ENCODE measurements at places on chromosomes 5 and 9.

DNA sequence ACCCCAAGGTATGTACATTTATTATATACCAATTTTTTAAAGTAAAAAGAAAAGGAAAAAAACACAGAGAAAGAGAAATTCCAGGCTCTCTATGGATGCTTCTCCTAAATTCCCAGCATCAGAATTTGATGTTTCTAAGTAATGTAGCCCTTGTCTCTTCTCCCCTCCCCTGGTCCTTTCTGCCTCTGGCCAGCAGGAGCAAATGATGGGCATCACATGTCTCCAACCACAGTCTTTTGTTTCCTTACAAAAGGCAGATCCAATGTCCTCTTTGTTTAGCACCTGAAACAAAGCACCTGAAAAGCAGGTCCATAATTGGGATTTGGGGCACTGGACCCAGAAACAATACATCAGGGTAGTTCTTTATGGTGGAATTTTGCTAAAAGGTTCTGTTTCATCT, 50.4 kb upstream of the APC start:
- DNase-seq, result no peak

GRCh38 chr9:88534456-88535225, at the start of gene NXNL2:
TSS of gene NXNL2 (plus strand) at chr9:88535178. CDS start at chr9:88535435, 257 bp downstream.
- DNase-seq, result peak; percentile 59

- no peak for DNase-seq
Observed at GRCh38 chr5:137252512-137252911, 246.6 kb downstream of the SPOCK1 start.

DNA sequence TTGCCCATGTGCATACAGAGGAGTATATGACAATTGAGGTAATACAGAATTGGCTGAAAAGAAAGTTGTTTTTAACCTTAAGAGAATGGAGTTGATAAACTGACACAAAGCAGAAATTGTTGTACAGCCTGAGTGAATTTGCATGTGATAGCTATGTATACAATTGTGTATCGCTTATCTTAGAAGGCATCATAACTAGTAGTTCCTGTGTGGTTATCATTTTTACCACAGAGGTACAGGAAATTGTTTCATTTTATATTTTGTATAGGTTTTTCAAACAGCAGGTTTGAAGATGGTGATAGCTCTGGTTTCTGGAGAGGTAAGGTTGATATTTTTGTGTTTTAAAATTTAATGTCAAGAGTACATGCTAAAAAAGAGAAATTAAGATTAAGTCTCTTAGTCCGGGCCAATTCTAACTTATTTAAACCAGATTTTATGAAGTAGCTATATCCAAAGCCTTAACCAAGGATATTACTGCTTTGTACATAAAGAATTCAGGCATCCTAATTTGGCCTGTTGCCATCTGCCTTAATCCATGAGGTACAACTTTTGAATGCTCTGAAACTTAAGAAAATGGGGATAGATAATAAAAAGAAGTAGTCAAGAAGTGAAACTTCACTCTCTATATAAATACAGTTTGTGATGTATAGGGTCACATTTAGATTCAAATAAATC, 26.0 kb downstream of the DDX4 start:
- no peak for DNase-seq

Measured in urinary bladder (tissue), 4 donors.